Stromal cell of bone marrow (primary cell): ENCODE measurements at places on chromosomes 7 and 10.
A peak's percentile ranks its signal among the peaks of the same experiment; 100 is the strongest.

GRCh38 chr10:95579835-95580535 is 18.8 kb upstream of the SORBS1 start:
- DNase-seq: no peak

- DNase-seq: no peak
Measured at GRCh38 chr10:19845503-19846368, 29.5 kb downstream of the PLXDC2 start.

- no peak for DNase-seq
Measured at GRCh38 chr10:24982319-24983112, 30.1 kb upstream of the PRTFDC1 start.

- DNase-seq: no peak
Measured at GRCh38 chr10:114525368-114525949, 121.2 kb upstream of the AFAP1L2 start.

DNA sequence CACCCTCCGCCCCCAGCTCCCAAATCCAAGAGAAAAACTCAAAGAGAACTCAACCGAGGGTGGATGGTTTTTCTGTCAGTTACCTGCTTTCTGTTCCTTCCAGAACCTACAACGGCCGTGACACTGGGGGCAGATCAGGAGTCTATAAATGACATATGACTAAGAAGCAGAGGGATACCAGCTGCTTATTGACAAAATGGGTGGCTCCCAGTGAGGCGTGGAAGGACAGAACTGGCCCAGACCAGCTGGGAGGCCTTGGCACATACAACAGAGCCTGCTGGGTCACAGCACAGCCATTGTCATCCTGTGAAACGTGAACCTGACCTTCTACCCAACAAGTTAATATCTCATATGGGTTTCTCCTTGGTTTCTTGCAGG is 84.3 kb upstream of the ADRB1 start:
- no peak for DNase-seq

DNA sequence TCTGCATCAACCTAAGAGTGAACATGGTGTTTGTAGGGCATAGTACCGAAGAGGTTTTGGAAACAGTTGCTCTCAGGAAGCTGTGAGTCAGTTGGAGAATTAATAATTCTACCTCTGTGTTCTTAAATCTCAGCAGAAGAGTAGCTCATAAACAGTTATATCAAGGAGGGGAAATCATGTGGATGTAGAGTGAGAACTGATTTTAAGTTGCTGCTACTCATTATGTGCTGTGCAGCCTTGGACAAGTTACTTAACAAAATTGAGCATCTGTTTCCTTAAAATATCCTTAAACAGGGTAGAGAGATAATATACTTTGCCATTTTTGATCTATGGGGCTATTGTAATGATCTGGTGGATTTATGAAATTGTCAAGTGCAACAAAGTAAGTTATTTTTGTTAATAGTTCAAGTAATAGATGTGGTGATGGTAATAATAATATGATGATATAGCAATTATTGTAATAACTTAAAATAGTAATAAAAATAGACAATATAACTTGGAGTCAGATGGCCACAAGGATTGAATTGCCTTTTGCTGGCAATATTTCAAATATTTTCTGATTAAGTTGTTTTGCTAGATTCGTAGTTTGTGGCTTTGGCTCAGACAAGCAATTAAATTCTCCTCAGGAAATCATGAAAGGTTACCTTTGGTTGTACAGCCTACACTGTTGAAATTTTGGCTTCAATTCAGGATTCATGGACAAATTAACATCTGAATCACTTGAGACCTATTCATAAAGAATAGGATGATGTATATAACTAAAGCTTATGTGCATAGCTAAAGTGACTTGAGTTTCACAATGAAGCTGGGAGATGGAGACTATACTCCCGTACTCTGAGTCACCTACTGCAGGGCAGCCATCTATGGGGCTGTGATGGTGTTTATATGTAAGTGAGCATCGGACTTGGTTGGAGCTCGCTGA is 228.5 kb downstream of the CDK14 start:
- peak; percentile 39 for DNase-seq

DNA sequence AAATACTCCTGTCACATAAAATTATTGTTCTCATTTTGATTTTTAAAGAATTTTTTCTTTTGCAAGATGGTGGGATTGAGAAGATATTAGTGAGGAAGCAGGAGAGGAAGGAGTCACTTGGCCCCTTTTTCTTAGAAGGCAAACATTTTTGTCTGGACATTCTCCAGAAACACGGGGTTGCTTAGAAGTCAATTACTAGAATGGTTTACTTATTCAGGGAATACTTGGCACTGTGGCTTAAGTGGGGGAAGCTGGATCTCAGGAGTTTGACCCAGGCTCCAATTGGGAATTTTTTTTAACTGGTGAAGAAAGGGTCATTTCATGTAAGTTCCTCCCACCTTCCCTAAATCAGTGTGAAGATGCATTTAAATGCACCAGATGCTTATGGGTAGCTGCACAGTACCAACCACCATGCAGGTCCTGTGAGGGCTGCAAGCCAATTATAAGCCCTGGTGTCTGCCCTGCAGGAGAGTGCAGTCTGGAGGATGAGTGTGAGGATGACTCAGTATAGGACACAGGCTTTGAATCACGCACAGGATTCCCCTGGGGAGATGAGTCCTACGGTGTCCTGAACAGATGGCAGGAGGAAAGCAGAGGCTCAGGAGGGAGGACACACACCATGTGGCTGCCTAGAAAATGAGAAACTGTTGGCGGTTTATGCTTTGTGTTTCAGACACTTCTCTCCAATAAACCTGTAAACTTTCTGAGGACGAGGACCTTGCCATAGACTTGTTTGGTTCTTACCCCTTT is 299.1 kb downstream of the PLXNA4 start:
- DNase-seq: peak; percentile 20

DNA sequence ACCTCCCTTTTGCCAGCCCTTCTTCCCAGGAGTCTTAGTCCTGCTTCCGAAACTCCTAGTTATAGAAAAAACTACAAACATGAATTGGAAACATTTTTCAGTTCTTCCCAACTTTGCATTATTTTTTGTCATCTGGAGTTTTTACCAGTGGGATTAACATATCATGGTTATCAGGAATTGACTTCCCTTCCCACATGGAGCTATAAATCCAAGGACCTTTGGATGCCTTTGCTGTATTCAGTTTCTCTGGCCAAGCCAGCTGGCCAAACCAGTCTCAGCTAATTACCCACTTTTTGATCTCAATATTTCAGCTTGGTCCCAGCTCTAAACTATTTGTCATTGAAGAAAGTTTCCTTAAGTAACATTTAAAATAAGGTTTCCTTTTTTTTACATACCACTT is 570.6 kb downstream of the SORCS1 start:
- no peak for DNase-seq

DNA sequence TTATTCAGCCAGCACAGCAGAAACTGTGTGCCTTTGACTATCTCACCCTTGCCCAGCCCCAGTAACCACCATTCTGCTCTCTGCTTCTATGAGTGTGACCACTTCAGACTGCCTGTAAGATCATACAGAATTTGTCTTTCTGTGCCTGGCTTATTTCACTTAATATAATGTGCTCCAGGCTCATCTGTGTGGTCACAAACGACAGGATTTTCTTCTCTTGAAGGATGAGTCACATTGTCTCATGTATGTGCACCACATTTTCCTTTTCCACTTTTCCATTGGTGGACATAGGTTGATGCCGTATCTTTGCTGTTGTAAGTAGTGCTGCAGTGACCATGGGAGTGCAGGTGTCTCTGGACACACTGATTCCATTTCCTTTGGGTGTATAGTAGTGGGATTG is 122.5 kb upstream of the LANCL2 start:
- no peak for DNase-seq

DNA sequence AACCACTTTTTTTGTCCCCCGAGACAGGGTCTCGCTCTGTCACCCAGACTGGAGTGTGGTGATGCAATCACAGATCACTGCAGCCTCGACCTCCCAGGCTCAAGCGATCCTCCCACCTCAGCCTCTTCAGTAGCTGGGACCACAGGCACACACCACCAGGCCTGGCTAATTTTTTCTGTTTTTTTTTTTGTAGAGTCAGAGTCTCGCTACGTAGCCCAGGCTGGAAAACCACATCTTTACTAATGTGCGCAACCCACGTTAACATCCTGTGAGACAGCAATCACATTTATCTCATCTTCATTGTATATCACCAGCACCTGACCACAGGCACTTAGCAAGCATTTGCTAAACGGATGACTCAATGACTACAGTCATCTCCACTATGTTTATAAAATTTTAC is 77.8 kb upstream of the ATP6V0A4 start:
- no peak for DNase-seq

DNA sequence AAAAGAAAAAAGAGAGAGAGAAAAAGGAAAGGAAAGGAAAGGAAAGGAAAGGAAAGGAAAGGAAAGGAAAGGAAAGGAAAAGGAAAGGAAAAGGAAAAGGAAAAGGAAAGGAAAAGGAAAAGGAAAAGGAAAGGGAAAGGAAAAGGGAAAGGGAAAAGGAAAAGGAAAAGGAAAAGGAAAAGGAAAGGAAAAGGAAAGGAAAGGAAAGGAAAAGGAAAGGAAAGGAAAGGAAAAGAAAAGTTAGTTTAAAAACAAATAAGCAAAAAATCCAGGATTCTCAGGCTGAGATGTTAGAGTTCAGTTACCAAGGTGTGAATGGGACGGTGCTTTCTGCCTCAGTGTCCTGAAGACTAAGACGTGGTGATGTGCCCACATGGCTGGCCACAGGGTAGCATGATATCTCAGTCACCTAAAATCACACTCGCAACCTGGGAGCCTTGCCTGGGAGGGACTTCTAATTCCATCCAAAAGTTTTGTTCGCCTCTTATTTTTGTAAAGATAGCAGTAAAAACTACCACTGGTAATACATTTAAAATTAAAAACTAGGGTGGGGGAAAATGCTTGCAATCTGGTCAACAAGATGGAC is 70.1 kb downstream of the JAZF1 start:
- no peak for DNase-seq

- DNase-seq: no peak
Measured at GRCh38 chr10:12400266-12400931, 51.1 kb downstream of the CAMK1D start.

DNA sequence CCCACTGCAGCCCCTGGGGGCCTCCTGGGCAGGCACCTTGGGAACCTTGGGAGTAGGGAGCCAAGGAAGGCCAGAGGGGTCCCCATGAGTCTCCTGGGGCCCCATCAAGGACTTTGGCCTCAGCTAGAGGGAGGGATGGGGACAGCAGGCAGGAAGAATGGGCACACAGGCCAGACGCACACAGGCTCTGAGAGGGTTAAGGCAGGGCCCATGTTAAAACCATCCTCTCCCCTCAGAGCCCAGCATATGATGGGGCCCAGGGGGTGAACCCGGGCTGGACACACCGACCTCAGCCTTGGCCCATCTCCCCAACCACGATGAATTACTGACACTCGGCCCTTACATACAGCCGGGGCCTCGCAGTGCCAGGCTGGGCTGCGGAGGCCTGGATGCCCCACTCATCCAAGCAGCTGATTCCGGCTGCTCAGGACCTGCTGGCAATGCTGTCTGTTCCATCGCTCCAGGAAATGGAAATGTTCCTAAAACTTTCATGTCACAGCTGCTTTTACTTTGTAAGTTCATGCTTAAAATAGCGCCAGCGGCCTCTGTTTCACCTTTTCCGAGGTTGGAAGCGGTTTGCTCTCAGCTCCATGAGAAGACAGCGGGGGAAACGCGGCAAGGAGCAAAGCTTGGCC is 17.3 kb upstream of the INPP5A start:
- DNase-seq: peak; percentile 57

GRCh38 chr10:91713461-91714072 is 80.7 kb upstream of the PPP1R3C start:
- no peak for DNase-seq

DNA sequence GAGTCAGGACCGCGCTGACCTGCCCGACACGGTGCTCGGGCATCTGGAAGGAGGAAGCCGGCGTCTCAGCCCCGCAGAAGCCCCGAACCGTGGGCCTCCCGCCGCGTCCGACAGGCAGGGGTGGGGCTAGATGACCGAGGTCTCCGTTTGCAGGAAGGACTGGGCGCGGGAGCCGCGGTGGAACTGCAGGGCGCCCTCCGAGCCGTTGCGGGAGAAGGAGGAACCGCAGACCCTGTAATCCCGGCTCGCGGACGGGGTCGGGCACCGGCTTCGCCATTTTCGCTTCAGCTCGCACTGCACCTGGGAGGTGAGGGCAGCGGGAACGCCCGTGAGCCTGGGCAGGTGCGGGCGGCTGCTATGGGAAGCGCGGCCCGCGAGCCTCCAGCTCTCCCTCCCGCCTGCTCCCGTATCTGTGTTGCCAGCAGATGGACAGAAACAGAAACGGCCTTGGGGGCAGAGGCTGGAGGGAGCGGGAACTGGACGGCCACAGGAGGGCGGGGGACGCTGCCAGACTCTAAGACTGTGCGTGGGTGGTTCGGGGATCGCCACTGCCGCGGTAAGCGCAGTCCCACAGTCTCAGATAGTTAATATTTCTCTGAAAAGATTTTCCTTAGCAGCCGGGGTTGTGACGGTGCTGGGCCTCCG is 114.1 kb downstream of the VIPR2 start:
- no peak for DNase-seq

DNA sequence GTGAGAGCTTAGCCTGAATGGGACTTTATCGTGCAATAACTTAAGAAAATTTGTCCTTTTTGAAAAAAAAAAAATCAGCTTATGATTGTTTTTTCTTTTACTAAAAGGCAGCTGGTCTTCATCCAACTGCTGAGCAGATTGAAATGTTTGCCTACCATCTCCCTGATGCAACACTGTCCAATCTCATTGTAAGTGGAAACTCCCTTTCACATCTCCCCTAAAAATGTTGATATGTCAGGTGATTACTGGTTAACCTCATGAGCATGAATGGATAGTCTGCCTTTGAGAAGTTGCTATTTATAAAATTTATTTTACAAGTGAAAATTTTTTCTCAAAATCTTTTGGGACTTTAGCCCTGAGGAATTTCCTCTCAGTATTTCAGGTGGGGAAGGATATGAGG is 17.8 kb upstream of the HKDC1 start:
- no peak for DNase-seq

DNA sequence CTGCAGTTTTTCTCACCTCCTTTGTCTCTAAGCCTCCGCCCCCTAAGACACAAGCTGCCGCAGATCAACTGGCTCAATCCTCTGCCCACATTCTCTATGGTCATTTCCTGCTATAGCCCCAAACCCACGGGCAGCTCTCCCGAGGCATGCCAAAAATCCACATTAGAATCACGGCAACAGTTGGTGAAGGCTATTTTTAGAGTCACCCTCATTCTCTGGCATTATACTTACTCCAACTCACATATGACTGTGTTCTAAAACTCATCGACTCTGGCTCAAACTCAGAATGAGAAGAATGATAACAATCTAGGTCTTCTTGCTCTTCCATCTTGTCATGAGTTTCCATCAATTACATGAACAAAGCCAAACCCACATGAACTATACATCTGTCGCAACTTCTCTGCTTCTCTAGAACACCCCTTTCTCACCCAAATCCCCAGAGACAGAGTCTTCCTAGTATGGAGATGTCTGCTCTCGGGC is 10.9 kb upstream of the KIAA1549 start:
- peak; percentile 48 for DNase-seq

GRCh38 chr7:159065852-159066480 is 78.7 kb downstream of the VIPR2 start:
- DNase-seq: no peak

DNA sequence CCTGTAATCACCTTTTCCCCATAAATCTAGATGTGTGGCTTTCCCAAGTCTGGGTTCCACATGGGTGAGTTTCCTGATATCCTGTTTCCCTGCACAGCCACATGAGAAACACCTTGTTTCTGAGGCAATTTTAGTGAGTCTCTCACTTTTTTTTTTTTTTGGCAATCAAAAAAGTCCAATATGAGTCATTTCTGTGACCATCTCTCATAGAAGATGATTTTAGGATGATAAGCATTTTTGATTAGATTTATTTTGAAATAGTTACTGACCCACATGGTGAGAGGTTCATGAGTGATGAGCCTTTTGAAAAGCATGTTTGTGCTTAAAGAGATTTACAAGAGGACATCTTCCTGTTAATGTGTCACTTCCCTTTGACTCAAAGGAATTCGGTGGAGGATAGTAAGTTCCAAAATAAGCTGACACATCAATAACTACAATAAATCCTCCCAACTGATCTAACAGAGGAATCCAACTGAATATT is 464.0 kb downstream of the INHBA start:
- no peak for DNase-seq
